ENCODE measurements at places on chromosomes 7 and 10.

DNA sequence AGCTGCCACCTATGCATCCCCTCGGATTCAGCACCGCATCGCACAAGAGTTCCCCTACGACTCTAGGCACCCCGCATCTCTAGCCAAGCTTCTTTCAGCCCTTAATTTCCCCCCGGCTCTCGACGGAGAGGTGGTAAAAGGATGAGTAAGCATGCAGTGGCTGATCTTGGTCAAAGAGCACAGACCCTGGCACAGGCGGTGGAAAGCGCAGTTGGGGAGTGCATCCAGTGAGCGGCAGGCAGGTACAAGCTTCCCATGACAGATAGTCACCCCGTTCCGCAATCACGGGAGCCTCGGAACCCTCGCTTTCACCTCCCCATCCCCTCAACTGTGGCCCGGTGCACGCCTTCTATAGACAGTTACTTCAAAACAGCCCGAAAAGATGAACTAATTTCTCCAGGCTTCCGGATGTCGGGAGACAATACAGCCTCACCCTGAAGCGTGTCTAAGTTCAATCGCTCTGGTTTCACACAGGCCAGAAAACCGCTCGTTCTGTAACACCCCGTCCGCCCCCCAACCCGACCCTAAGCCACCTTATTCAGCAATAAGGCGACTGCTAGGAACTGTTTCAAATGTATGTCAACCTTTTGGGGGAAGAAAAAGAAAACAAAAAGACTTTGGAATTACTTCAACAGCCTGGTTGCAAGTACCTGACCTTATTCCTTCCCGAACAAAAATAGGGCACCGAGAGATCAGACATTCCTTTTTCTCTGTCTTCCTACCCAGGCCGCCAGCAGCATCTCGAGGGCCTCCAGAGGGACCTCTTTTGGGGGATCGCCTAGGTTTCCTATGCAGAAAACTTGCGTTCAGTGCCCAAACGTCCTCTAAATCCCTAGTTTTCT is 1.4 kb downstream of the RHEB start:
- DNase-seq, result peak; percentile 56

DNA sequence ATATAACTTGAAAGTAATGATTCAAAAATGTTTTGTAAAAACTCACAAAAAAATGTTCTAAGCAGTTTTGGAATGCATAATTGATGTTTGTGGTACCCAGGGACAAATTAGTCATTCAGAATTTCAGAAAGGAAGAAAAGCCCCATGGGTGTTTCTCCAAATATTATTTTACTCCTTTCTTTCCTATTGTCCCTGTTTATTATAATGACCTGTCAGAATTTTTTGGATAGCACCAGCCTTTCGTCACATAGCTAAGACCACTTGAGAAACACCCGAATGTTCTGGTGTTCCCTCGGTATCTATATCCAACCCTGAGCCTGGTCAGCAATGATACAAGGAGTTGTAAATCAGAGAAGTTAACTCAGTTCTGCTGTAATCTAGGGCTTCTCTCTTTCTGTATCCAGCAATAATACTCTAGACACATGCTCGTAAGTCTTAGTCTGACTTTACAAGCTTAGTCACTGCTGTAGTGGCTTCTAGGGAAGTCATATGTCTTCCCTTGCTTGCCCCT is 64.8 kb upstream of the MEOX2 start:
- no peak for DNase-seq

DNA sequence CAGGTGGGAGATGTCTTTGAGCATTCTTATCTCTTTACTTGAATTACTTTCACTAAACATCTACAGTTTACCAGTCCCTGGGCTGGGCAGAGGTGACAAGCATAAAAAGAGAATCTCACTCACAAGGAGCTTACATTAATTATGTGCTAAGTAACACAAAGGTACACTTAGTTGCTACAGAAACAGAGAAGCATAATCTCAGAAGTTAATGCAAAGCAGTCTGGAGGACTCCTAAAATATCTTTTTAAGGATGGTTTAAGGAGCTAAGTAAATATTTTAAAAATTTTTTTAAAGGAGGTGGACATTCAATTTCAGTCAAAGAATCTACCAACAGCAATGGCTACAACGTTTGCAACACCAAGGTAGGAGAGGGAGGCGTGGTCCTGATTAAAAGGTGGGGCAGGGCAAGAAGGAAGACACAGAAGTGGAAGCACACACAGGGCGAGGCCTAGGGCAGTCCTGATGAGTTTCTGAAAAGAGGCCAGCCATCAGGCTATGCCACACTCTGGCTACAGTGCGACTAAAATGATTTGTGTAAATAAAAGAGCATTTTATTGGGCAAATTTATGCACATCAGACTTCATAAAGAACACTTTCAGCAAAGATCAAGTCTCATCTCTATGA is 5.3 kb downstream of the LARP4B start:
- DNase-seq, result no peak

GRCh38 chr10:11949152-11949551 is 93.5 kb downstream of the UPF2 start:
- DNase-seq, result no peak

DNA sequence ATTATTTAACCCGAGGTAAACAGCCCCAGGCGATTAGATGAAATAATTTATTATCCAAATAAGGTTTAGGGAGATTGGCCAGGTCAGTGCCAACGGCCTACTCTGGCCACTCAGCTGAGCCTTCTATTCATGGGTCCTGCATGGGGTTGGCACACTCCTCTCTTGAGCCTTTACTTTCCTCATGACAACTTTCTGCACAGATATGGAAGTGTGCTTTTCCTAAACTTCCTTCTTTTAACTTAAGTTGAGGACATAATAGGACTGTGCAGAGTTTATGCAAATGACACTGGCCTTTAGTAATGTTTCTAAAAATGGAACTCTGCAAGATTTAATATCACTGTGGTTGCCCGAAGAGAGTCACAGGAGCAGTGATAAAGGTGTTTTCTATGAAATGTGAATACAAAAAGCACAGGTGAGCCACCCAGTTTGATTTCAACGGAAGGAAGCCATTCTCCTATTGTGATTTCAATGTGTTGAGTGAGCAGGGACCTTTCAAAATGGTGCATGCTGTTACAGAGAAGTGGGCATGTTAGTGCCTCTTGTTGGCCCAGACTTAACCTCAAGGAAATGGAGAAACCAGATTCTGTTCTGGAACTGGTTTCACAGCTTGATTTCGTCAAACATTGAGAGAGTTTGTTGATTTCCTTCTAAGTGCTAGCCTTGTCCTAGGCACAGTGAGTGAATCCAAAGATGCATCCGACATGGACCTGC is 55.7 kb downstream of the LYZL2 start:
- DNase-seq, result no peak

- peak; percentile 96 for DNase-seq
Observed at GRCh38 chr7:113087071-113087998, 708 bp upstream of the GPR85 start.

DNA sequence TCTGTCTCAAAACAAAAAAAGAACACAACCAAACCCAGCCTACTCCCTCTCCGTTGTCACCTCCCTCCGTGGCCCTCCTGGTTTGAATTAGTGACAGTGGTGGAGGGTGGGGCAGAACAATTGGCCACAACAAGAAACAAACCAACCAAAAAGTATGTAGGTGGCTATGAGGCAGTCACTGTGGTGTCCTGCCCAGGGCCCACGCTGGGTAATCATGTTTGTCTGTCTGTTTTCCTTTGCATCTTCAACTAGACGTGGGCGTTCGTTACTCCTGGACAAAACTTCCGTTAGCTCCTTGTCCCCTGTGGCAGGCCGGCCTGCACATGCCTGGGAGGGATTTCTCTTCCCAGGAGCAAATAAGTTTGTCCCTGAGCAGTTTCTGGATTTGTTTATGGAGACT is 78.4 kb downstream of the XRCC2 start:
- DNase-seq, result peak; percentile 2

GRCh38 chr10:99854860-99855259 is 72.4 kb downstream of the ABCC2 start:
- peak; percentile 92 for DNase-seq

- no peak for DNase-seq
Observed at GRCh38 chr10:5613481-5614154, 52.8 kb downstream of the ASB13 start.

- DNase-seq, result no peak
Observed at GRCh38 chr7:150738591-150739001, 1.4 kb downstream of the GIMAP5 start.

DNA sequence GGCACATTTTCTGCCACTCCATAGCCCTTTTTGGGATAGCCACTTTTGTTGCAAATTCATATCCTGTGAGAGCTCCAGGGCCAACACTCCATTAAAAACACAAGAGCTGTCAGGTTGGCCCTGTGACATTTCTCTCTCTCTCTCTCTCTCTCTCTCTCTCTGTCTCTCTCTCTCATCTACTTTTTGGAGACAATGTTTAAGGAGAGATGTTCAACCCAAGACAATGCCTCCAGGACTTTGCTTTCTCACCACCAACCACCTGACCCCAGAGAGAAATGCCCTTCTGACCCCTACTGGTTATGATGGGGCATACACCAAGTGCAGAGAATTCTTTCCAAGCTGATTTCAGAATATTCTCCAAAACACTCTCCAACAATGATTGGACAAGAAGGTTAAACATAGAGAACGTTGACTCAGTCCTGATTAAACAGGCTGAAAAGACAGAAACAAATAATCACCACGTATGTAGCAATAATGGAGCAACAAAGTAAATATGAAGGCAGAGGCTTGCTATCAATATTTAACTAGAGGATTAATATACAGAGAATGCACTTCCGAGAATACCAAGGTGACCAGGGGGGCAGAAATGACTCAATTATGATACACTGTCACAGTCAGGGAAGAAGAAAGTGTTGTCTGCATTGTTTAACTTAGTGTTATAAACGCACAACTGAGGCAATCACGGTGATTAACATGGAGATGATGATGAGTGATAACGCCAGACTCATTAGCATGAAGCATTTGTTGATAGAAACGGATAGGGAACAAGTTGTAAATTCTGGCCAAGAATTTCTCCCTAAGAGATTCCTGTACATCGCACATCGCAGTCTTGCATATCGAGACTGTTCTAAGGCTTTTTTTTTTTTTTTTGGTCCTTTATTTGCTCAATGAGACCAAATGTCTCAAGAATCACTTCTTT is 178.5 kb downstream of the NRP1 start:
- DNase-seq, result peak; percentile 86

DNA sequence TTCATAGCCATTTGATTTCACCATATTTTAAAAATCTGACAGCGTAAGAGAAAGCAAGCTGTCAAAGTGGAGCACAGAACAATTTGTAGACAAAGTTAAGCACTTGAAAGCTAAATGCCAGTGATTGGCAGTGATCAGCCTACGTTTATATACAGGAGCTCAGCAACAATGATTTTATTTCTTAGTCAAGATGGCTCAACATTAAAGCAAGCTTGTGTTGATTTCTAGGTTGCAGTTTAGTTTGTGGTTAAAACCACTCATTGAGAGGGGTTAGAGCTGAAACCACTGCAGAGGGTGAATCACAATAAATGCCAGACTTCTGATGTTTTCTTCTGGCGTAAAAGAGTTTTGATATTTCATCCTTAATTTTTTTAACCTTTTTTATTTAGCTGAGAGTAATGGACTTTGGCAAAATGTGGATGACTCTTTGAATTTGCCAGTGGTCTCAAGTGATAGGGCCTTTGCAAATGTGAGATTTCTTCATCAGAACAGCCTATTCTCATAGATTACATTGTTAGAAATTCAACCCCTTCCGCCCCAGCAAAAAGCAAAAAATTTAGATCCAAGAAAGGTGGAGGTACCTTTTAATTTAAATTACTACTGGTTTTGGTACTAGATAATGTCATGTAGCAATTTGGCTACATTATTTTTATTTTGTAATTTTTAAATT is 73.8 kb downstream of the SHOC2 start:
- peak; percentile 90 for DNase-seq

DNA sequence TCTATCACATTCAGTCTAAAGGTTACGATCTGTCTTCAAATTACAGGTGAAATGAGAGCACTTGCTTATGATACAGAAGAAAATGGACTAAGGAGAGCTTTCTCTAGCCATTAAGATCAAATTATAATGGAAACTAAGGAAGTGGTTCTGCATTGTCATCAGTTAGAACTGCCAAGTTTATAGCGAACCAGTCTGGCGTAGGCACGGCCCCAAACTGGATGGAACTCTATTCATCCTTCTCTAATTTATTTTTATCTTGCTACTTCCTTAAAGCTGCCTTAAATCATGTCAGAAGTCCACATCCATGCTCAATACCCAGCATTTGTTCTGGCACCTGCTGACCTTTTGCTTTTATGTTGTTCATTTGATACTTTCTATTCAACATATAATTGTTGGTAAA is 63.7 kb upstream of the APBB1IP start:
- no peak for DNase-seq

DNA sequence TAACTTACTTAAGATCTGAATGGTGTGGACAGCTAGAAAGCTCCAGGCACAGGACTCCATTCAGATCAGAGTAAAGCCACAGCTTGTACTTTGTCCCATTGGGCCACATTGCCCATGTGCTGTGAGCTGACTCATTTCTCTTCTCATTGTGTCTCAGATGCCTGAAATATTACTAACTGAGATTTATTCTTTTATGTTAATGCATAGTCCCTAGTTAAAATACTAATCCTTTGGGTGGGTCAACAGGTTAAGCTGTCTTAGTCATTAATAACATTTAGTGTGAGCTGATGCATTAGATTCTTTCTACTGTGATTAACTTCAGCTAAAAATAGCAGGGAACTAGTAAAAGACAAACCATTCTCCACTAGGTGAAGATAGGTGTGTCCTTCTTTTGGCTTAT is 104.7 kb upstream of the ARMC3 start:
- peak; percentile 77 for DNase-seq

GRCh38 chr10:114168450-114169009 is 5.5 kb downstream of the CCDC186 start:
- no peak for DNase-seq

GRCh38 chr10:34962866-34963265 is 127.3 kb downstream of the CUL2 start:
- peak; percentile 30 for DNase-seq

DNA sequence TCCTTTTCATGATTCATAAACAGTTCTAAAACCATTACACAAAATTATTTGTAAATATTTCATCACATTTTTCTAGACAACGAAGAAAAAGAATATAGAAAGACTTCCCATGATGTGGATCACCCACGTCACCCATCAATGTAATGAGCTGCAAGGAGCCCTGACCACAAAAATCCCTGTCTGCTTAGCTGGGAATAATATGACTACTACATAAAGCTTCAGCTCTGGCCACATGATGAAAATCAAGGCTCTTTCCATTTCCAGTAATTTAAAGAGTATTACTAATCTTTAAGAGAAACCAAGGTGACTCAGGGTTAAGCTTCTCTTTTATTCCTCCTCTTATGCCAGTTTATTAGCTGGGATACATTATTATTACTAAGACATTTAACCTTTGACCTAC is 180.8 kb upstream of the CACNA2D1 start:
- DNase-seq, result peak; percentile 90

DNA sequence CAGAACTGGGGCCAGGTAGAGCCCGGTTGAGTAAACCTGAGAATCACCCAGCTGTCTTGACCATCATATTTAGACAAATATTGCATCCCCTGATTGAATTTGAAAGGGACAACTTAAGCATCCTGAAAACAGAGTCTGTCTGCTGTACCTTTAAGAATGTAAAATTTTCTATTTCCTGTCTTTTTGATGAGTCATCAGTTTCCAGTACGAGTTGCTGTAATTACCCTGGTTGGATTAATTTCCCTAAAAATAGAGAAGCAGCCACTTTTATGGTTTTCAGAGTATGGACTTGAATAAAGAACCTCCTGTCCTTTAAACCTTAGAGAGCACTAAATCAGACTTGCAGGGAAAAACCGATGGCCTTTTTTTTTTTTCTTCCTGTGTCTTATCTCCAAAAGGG is 164.6 kb upstream of the SH2B2 start:
- DNase-seq, result peak; percentile 73

All from choroid plexus epithelial cell (primary cell).